ENCODE measurements at places on chromosomes 6 and 20. TPM values are rescaled to one million over a fixed set of nuclear protein-coding genes. Genes with fewer than 3 reads are reported as not detected.

Gene BMP5
- 0.21 TPM for total RNA-seq

DNA sequence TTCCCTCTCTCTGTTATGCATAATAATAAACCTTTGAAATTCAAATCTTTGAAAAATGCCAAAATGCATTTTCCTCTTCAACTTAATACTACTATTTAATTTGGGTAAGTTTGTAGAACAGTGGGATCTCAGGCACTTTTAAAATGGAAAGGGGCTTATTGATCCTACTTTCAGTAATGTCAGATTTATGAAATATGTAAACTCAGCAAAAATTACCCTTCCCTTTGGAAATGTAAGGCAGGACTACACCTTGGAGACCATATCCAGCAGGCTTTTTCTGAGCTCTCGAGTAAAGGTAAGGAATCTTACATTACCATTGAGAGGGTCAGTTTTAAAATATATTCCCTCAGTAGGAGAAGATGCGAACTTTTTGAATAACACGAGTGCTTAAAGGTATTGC, 149.0 kb downstream of the LAMP5 start:
- no peak for DNase-seq

DNA sequence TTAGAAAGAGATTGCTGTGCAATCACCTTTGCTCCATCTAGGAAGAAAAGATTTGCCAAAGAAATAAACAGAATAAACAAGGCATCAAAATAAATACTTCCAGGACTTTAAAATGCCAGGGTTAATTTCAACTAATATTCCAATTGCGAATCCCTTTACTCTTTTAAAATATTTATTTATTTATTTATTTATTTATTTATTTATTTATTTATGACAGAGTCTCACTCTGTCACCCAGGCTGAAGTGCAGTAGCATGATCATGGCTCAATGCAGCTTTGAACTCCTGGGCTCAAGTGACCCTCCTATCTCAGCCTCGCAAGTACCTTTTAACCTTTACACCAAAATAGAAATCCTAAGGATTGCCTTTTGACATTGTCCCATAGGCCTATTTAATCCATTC, 191.1 kb downstream of the EDN1 start:
- DNase-seq = no peak

DNA sequence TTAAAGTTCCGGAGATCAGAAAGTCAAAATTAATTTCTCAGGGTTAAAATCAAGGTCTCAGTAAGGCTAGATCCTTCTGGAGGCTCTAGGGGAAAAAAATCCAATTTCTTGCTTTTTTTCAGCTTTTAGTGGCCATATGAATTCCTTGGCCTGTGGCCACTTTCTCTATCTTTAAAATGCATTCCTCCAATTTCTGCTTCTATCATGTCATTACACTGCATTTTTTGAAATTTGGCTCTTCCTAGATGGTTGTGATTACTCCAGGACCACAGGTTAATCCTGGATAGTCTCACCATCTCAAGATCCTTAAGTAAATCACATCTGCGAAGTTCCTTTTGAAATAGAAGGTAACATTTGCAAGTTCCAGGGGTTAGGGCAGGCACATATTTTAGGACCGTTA, 1294.9 kb upstream of the CITED2 start:
- DNase-seq = no peak

DNA sequence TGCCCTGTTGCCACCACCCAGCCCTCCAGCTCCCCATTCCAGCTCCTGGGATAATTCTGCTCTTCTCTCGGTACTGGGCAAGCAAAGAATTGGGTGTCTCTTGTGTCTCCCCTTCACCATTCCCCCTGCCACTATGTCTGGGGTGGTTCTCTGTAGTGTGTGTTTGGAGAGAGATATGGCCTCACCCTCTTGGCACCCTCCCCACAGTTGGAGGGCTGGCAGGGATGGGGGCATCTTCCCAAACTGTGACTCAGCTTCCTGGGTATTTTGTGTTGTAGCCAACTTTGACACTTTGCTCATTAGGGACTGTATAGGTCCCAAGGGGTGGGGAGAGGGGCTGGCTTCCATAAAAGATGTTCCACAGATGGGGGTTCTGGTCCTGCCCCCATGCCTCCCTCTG, 1.7 kb downstream of the TNXB start:
- no peak for DNase-seq
